ENCODE measurements at places on chromosomes 2 and 18.

GRCh38 chr2:38145236-38145635 lies 69.3 kb upstream of the CYP1B1 start:
- DNase-seq, result no peak

DNA sequence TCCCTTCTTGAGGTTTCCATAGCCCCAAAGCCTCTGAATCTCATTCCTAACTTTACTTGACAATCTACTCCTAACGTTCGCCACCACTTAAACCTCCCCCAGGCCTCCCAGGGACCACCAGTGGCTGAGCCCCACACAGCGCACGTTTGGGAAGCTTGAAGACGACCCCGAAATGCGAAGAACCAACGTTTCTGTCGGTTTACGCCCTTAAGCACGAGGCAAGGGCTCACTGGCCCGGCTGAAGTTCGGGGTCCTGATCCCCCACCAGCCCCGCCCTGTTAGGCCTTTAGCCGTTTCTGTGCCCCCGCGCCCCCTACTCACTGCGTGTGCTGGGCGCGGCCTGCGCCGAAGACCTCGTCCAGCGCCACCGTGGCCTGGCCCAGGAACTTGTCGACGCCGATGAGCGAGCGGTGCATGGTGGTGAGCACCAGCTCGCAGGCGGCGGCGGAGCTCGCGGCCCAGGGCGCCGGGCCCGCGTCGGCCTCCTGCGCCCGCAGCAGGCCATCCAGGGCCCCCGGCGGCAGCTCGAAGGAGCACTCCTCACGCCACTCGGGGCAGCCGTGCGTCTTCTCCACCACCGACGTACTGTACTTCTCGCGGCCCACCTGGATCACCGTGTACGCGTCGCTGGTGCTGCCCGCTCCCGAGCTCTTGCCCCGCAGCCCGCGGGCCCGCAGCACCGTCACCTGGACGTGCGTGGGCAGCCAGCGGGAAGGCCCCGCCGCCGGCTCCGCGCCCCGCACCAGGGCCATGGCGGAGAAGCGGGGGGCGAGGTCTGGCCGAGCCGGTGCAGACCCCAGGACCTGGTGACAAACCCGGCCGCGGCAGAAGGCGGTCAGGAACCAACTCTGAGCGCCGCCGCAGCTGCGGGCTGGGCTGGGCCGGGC lies 479 bp downstream of the RAB11FIP5 start:
- DNase-seq, result peak; percentile 15

GRCh38 chr2:157919181-157919580 lies 43.1 kb upstream of the ACVR1 start:
- no peak for DNase-seq

DNA sequence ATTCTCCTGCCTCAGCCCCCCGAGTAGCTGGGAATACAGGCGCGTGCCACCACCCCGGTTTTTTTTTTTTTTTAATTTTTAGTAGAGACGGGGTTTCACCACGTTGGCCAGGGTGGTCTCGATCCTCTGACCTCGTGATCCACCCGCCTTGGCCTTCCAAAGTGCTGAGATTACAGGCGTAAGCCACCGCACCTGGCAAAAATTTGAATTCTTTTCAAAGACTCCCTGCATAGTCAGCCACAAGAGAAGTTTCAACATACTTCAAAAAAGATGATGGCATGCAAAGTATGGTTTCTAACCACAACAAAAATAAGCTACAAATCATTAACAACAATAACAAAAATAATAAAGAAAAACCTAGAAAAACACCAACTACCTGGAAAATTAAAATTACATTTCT lies 22.0 kb downstream of the HYCC2 start:
- no peak for DNase-seq

GRCh38 chr2:86274265-86274917 lies 63.0 kb downstream of the REEP1 start:
- DNase-seq, result no peak

DNA sequence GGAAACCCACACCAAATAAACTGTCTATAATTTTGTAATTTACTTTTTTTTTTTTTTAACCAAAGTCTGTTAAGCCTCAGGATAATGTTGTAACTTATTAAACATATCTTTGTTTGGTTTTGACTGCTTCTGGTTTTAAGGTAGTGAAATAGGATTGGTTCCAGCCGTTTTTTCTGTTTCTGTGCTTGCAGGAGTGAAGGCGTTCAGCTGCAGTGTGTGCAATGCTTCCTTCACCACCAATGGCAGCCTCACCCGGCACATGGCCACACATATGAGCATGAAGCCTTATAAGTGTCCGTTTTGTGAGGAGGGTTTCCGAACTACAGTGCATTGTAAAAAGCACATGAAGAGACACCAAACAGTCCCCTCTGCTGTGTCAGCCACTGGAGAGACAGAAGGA lies 93.1 kb downstream of the ZNF236 start:
- no peak for DNase-seq

GRCh38 chr18:71012789-71013188 lies 723.9 kb downstream of the SOCS6 start:
- DNase-seq, result no peak

DNA sequence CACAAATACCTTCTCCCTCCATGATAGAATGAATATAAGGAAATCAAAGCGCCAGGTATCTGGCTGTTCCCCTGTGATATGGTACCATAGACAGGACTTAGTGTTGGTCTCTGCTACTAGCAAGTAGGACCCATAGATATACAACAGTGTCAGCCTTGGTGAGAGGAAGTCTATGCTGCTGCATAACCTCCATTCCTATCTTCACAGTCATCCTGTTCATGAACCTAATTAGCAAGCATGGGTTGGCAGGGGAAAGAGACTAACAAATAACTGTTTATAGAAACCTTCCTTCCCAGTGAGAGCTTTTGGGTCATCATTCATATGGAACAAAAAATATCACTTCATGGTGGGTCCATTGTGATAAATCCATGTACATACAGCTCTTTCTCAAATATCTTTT lies 188.9 kb upstream of the FAM98A start:
- DNase-seq, result no peak

GRCh38 chr2:31748041-31748440 lies 167.3 kb upstream of the SRD5A2 start:
- DNase-seq, result no peak

DNA sequence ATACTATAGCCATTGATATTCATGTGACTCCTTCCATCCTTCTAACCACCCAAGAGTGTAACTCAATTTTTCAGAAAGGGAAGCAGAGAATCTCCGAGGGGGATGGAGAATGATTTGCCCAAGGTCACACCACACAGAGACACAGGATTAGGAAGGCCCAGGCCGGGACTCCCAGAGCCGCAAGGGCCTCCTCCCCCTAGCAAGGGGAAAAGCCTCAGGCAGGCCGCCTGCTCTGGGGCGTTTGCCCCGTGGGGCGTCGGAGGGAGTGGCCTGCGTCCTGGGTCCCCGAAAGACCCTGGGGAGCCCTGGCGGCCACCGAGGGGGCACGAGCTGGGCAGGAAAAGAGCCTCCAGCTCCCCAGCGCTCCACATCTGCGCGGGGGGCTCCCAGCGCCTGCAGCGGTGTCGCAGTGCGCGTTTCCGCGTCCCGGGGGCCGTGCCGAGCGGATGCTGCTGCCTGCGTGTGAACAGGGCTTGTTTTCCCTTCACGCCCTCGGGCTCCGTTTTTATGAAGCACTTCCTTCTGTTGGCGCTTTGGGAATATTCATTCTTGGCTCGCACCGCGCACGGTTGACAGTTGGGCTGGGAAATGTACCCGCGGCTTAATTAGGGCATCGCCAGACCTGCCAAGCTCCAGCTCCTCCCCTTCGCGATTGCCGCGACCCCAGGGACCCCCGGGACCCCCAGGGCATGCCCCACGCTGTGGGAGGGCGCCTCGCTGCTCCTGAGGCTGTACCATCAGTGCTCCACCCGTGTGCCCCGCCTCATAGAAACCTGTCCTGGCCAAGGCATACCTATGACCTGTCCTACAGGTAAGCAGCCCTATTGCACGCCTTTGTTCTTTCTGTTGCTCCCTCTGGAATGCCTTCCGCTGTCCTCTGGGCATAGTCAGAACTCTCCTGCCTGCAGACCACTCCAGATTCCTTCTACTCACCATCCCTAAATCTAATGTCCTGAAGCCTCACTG lies 158.9 kb upstream of the GLI2 start:
- no peak for DNase-seq

DNA sequence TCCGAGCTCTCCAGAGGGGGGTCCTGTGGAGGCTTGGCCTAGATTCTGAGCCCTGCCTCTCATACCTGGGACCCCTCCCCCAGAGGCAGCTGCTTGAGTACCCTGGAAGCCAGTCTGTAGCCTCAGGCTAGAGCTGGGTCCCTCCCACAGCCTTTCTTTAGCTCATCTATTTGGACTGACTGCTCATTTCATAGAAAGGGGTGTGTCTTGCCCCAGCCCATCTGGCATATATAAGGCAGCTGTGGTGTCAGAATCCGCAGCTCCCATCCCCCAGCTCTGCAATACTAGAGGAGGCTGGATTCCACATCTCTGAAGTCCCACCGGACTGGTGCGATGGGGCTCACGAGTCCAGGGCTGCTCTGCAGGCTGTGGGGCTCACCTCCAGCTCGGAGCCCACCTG lies 26.1 kb downstream of the MPHOSPH10 start:
- no peak for DNase-seq

DNA sequence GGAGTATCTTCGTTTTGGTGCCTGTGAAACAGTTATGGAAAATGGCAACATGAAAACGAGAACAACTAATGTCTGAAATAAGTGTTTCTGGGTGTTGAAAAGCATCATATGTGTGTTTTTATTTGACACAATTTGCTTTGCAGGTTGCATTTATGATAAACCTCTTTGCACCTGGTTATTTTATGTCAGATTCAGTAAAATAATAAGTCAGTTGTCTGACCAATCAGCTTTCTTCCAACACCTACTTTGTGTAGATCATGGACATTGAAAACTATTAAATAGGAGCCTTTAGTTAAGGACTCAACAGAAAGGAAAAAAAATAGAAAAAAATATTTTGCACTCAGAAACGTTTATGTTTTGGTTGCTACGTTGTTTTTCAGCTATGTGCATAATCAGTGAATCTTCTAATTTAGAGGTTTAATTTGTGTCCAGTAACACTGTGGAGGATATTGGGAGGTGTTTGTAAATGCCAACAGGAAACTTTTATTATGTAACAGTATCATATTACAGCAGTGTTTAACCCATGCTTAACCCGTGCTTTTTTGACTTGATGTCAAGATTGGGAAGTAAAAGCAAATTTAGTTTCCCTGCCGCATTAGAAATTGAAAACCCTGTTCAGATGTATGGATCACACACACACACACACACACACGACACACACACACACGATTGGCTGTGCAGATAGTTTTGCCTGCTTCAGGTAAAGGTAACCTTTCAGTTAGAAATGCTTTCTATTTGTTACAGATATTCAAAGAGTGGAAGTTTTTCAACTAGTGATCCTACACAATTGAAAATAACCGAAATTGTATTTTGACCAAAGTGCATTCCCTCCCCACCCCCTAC lies 2.6 kb downstream of the PKP4 start:
- no peak for DNase-seq

DNA sequence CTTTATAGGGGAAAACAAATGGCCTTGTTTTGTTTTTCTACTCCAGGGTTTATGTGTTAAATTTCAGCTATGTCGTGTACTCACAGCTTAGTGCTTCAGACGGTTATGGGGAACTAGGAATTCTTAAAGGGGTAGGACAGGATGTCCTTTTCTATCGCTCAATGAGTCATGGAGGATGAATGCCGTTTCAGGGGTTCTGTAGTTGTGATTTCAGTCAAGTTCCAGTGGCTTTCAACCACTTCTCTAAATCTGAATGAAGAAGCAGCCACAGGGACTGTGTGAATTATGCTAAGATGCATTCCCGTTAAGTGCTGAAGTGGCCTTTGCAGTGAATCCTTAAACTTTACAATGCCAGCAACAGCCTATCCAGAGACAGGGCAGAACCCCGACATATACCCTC lies 1231.7 kb upstream of the ZEB2 start:
- no peak for DNase-seq

- no peak for DNase-seq
Measured at GRCh38 chr2:69299772-69300516, 87.1 kb downstream of the GFPT1 start.

- DNase-seq, result no peak
Measured at GRCh38 chr2:5665066-5665465, 27.1 kb upstream of the SOX11 start.

- DNase-seq, result no peak
Measured at GRCh38 chr2:9634133-9634532, 3.3 kb upstream of the YWHAQ start.

DNA sequence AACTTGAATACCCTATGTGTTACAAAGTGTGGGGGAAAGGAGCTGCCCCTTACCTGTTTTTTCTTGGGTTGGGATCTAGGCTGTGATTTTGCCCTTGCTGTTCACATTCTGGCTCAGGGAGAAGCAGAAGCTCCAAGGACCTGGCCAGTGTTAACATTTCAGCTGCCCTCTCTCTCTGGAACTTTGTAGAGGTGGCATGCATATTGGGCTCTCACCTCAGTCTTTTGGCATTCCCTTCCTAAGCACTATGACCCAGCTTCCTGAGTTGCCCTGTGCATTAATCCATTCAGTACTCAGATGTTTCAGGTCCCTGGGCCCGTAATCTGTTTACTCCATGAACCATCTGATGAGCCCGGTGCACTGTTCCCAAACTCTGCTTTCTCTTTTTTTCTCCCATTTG lies 12.1 kb downstream of the LCLAT1 start:
- DNase-seq, result no peak

- no peak for DNase-seq
Measured at GRCh38 chr18:59132810-59133465, 6.7 kb upstream of the SEC11C start.

DNA sequence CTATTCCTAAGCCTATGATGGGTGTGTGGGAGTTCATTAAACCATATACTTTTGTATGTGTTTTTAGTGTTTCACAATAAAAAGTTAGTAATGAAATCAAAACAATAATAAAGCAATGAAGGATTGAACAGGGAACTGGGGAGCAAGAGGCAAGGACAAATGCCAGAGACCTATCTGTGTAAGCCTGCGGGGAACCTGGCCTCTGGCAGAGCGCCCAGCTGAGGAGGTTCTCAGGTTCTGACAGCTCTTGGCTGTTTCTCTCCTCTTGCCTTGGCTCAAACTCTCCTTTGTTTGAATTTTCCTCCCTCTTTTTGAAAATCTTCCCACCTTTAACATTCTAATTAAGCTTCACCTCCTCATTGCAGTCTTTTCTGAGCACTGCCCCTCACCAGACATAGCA lies 200.0 kb upstream of the NCKAP5 start:
- DNase-seq, result no peak

DNA sequence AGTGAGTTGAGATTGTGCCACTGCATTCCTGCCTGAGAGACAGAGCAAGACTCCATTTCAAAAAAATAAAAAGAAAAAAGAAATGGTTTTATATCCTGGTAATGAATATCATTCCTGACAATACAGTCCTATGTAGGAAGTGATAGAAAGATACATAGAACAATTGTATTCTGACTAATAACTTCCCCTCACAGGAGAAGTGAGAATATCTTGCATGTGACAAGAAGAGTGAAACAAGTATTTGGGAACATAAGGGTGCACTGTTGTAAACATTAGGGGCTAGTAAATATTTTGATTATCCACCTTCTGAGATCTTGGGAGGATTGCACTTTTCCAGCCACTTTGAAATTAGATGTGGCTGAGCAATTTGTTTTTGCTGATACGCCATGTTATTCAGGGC lies 40.7 kb downstream of the KLHL14 start:
- no peak for DNase-seq

GRCh38 chr2:29789911-29790485 lies 131.4 kb downstream of the ALK start:
- DNase-seq, result no peak

- no peak for DNase-seq
Measured at GRCh38 chr2:29615183-29615582, 306.2 kb downstream of the ALK start.

GRCh38 chr2:219045937-219046550 lies 4.7 kb upstream of the CFAP65 start:
- DNase-seq, result peak; percentile 64

- DNase-seq, result no peak
Measured at GRCh38 chr2:135969655-135970387, 15.6 kb downstream of the DARS1 start.
